SW480 (cell line): ENCODE measurements at places on chromosomes 7 and 10.

DNA sequence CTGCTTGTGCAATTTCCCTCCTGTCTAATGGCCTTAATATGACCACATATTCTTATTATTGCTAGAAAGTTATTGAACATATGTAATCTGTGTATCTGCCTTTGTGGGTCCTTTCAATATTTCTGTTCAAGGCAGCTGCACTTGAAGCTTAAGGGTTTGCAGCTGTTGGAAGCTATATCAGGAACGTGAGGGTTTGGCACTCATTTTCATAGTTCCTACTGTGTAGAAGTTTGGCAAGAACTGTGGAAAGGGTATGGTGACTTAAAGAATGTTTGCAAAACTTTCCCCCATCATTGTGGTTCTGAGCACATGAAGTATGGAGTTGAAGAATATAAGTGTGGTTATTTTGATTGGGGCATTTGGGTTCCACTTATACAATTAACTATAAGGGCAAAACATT is 144.7 kb upstream of the SEMA3A start:
- DNase-seq, result no peak

- no peak for DNase-seq
These were observed 47.3 kb downstream of the CREB3L2 start for GRCh38 chr7:137954614-137955013.

DNA sequence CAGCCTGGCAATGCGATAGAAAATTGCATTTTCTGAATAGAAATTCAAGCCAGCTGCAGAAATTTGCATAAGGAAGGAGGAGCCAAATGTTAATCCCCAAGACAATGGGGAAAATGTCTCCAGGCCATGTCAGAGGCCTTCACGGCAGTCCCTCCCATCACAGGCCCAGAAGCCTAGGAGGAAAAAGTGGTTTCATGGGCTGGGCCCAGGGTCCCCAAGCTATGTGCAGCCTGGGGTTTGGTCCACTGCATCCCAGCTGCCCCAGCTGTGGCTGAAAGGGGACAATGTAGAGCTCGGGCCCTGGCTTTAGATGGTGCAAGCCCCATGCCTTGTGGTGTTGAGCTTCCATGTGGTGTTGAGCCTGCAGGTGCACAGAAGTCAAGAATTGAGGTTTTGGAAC is 10.0 kb upstream of the GARIN1A start:
- no peak for DNase-seq

DNA sequence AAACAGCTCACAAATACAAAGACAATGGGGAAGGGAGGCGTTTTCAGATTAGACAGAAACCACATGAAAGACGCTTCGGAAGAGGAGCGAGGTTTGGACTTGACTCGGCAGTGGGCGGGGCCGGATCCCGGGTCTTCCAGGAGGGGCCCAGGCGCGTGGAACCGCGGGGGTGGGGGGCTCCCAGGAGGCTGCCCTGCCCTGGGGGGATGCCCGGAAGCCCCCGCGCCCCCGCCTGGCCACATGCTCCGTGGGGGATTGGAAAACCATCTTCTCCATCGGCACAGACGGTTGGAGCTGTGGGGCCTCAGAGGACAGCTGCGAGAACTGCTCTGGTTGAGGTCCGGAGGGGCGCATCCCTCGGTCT is 186.0 kb upstream of the SHH start:
- DNase-seq, result peak; percentile 59

GRCh38 chr7:2317556-2318293 is 3.5 kb upstream of the SNX8 start:
- no peak for DNase-seq

GRCh38 chr7:133654547-133654946 is 401.7 kb downstream of the EXOC4 start:
- DNase-seq, result no peak

DNA sequence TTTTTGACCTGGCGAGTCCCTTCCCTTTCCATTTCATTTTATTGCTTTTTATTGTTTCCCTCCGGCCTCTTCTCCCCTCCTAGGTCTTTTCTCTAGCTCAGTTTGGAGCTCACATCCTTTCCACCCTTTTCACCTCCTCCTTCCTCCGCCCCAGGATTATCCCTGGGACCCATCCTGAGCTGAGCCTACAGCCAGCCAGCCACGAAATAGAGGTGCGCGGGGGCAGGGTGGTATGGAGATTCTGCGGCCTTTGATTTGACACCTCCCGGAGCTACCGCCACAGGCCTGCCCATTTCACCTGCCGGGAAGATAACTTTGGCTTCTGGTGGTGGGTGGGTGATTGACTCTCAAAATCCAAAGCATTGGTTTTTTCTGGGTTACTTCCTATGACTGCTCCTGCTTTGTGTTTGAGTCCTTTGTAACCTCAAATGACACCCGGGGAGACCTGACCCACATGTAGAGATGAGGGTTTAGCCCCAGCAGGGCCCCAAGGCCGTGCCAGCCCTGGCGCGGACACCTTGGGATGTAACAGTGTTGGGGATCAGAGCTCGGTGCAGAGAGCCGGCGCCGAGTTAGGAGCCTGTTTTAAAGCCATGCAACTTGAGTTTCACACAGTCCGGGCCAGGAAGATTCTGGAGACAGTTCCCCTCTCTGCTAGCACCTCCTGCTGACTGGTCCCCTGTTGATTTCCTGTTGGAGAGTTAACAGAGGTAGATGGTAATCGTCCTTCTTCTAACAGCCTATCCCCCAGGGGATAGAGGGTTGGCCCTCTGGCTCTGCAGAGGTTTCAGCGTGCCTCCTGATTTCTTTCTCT is 1.5 kb downstream of the DUSP5 start:
- DNase-seq, result peak; percentile 72

GRCh38 chr7:113698556-113699220 is 220.1 kb downstream of the PPP1R3A start:
- peak; percentile 42 for DNase-seq

DNA sequence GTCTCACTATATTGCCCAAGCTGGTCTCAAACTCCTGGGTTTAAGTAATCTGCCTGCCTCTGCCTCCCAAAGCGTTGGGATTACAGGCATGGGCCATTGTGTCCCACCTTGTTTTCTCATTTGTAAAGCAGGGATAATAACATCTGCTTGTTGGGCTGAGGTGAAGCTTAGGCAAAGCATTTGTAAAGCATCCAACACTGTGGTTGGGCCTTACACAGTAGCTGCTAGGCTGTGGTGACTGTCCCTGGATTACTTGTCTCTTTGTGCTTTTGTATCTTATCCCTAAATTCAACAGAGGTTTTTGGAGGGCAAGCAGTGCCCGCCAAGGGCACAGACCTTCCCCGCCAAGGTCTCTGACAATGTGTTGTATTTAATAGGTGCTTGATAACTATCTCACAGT is 14.3 kb downstream of the HKDC1 start:
- no peak for DNase-seq

DNA sequence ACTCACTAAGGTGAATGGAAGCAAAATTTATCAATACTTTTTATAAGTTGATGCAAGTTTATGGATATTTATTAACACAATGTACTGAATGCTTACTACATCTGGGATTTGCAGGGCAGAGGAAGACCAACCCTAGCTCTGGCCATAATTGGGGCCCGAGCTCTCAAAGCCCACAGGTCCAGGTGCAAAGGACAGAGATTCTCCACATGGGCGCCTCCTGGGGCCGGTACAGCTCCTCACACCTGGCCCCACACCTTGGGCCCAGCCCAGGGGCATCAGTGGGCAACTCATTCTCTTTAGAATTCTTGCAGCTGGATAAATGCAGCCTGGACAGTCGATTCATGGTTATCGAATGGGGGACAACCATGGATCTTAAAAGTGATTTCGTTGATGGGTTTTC is 47.1 kb downstream of the CALML3 start:
- DNase-seq, result no peak

DNA sequence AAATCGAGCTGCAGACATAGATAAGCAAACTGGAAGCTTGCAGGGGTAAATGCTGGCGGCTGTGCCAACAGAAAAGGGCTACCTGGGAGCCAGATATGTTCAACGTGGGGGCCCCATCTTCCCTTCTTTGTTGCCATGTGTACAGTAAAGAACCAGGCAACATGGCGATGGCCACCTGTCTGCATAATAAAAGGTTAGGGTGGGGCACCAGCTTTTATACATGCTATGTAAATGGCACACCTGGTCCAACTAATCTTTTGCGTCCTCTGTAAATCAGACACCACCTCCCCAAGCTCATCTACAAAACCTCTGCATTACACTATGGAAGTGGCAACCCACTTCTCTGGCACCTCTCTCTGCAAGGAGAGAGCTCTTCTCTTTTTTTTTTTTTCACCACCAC is 13.9 kb downstream of the BUD31 start:
- no peak for DNase-seq

DNA sequence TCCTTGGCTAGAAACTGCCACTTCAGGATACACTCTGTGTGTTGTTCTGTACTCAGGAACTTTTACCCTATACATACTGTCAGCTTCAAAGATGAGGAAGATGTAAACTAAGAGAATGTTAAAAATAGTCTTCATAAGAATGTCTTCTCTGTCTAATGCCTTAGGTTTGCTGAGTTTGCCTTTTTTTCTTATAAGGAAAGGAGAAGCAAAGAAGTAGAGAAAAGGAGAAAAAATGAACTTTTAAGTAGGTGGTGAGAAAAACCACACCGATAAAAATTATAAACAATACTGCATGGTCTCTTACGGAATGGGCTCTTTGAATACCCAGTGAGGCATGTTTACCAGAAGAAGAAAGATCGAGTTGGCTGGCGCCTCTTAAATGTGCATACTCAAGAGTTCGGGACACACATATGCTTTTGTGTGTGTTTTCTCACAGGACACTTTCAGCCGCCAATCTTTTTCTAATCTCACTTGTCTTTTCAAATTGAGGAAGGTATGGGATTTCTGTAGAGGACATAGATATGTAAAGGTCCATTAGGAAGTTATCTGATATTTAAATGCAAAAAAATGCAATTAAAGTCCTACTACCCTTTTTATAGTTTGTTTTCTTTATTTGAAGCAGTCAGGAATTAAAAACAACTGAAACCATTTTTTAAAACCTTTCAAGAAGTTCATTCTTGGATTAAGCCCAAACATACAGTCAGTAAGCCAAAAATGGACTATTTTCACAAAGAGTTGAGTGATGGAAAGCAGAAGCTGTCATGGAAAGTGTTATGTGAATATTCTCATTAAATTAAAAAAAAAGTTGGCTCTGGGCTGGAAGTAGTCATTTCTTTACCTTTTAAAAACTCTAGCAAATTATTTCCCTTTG is 100.6 kb upstream of the MDFIC start:
- no peak for DNase-seq

GRCh38 chr7:157017603-157018327 is 7.3 kb upstream of the MNX1 start:
- DNase-seq, result no peak

DNA sequence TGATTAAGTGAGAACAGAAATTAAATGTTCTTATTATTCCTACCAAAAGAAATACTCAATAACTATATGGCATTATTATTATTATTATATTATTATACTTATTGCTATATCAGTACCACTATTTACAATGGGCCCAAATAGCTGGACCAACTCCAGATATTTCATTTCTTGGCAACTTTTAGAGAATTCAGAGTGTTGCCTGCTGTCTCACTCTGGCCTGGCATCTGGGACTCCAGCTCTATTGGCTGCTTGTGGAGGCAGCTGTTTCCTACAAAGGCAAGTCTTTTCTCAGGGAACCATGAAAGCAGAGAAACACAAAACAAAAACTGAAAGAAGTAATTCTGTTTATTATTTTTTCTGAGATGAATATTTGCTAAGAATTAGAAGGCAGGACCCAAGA is 105.1 kb upstream of the SORCS1 start:
- DNase-seq, result no peak
